CD8-positive, alpha-beta memory T cell (primary cell): ENCODE measurements at places on chromosomes 7 and 10.
A peak's percentile ranks its signal among the peaks of the same experiment; 100 is the strongest.

DNA sequence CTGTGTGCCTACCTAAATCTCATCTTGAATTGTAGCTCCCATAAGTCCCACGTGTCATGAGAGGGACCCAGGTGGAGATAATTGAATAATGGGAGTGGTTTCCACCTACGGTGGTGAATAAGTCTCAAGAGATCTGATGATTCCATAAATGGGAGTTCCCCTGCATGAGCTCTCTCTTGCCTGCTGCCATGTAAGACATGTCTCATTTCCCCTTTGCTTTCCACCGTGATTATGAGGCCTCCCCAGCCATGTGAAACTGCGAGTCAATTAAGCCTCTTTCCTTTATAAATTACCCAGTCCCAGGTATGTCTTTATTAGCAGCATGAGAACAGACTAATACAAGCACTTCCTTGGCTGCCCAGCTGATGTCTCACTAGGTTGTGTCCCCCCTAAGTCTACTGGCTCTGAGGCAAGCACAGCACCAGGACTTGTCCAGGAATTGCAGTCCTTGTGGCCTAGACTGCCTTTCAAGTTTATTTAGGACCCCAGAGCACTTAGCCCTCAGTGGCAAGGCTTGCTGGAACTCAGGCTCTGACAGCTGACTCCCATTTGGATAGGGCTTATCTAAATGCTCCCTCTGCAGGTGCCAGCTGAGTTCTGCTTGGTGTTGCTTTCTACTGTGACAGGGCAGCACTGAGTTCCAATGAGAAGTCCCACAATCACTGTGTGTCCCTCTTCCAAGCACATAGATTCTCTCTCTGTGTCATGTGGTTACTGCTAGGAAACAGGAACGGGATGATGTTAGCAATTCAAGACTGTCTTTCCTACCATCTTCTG lies 59.0 kb upstream of the TAS2R16 start:
- DNase-seq: no peak

GRCh38 chr7:7675686-7676085 lies 35.1 kb downstream of the UMAD1 start:
- no peak for DNase-seq

GRCh38 chr10:88879534-88880281 lies at the start of gene STAMBPL1:
STAMBPL1 (plus strand) TSS chr10:88880245; CDS start chr10:88901709, 21,464 bp downstream.
- DNase-seq: peak; percentile 76

GRCh38 chr7:68858497-68858896 lies 739.8 kb upstream of the AUTS2 start:
- DNase-seq: no peak

DNA sequence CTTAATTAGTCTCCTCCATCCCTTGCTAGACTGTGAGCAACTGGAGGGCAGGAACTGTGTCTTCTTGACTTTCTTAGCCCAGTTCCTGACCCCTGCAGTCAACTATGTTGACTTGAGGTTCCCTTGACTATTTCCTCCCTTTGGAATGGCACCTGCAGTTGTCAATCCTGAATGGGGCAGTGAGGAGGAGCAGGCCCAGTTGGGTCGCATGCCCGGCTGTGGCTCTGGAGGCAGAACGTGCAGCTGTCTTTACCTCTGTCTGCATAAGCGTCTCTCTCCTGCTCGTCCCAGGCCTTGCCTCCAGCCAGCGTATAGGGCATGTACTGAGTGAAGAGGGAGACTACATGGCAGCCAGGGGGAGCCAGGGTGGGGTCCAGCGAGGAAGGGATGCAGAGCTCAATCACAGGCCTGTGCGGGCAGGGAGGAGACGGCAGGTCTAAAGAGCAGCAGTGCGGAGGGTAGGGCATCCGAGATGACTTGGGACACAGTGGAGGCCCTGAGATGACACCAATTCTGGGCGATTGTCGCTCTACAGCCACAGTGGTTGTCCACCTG lies 26.8 kb downstream of the PYROXD2 start:
- no peak for DNase-seq

DNA sequence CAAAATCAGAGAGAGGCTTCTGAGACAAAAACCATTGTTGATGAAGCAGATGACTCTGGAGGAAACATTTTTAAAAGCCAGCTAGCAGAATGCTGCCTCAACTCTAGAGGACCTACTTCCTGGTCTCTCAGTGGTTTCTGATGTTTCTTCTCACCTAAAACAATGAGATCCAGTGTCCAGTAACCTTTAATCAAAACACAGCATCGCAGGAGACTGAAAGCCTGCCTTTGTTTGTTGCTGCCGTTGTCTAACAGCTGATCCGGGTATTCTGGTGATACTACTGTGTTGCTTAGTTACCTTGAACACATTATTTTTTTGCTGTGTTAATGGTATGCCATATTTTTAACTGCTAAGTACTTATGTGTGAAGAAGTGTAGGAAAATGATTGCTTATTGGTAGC lies 70.9 kb downstream of the WIPF3 start:
- no peak for DNase-seq

DNA sequence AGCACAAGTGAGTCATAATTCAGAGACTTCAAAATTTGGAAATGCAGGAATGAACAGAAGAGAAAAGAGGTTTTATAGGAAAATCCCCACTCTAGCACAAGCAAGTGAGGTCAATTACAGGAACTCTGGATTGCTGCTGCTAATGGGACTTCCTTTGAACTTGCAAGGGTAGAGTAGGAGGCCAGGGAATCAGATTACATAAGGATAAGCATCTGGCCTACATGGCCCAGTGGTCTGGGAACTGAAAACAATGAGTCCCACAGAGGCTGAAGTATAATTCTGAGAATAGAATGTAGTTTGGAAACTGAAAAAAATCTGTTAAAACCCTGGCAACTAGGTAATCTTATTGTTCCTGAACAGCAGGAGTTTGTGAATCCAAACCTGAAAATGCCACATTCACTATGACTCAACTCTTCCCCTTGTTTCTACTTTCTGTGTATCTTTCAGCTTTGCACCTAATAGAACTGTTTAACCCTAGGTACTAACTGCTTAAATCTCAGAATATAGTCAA lies 66.5 kb downstream of the CTNNA3 start:
- no peak for DNase-seq

DNA sequence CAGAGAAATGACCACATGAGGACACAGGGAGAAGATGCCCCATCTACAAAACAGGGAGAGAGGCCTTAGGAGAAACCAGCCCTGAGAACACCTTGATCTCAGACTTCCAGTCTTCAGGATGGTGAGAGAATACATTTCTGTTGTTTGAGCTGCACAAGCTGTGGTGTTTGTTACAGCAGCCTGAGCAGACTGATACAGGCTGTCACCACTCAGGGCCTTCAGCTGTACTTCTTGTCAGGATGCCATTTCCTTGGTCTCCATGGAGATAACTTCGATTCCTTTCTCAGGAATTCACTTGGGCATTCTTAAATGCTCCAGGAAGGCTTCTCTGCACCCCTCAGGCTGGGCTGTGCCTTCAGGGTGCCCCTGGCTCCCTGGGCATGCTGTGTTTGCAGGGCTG lies 85.7 kb upstream of the IGFBP3 start:
- DNase-seq: no peak

- DNase-seq: no peak
Measured at GRCh38 chr7:99079104-99079503, 64.8 kb downstream of the SMURF1 start.

DNA sequence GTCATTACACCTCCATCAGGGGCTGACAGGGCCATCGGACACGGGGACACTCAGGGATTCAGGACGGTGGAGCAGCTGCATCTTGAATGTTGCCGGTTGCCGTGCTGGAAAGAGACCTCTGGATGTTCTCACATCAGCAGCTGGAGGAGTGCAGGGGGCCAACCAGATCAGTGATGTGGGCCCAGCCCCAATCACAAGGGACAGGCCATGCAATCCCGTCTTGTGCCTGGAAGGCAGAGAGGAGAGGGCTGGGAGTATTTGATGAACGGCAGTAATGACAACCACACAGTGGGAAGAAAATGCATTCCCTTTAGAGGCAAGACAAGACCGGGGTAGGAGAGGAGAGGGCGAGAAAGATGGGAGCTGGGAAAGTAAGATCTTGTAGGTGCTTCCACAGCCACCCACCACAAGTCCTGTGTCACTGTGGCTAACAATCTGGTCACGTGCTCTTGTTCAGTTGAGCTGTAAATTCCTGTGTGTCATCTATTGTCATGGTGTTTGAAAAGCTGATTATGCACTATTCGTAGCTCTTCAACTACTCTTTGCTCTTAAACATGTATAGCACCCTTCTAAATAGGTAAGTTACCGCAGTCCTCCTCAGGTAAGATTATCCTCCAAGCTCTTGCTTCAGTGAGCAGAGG lies 85.9 kb upstream of the LEP start:
- no peak for DNase-seq

GRCh38 chr7:14806891-14807290 lies 95.7 kb downstream of the DGKB start:
- no peak for DNase-seq
